ENCODE measurements at places on chromosomes 4 and X. TPM values are rescaled to one million over a fixed set of nuclear protein-coding genes. Genes with fewer than 3 reads are reported as not detected.

DNA sequence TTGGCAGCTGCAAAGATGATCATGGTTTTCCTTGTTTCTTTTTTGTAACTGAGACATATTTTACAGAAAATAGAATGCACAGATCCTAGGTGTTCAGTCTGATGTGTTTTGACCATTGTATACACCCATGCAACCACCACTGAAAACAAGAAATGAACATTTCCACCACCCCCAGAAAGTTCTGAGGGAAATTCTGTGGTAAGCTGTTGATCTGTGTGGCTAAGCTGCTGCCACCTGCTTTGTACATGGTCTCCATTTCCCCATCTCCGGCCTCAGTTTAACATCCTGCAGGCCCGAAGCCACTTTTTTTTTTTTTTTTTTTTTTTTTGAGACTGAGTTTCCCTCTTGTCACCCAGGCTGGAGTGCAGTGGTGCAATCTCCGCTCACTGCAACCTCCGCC, 65.3 kb downstream of the NYX start:
- DNase-seq, result no peak

GRCh38 chr4:77336411-77337142, 179.6 kb downstream of the CCNG2 start:
- no peak for DNase-seq

Gene MSANTD1
- not detected for total RNA-seq

DNA sequence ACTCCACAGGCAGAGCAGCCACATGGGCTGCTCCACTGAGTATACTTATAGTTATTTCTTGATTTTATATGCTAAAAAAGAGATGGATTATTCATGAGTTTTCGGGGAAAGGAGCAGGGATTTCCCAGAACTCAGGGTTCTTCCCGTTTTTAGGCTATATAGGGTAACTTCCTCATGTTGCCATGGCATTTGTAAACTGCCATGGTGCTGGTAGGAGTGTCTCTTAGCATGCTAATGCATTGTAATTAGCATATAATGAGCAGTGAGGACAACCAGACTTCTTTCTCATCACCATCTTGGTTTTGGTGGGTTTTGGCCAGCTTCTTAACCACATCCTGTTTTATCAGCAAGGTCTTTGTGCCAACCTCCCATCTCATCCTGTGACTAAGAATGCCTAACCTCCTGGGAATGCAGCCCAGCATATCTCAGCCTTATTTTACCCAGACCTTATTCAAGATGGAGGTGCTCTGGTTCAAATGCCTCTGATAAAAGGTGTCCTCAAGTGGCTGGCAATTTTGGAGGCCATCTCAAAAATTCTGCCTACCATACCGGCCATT, 213.0 kb upstream of the VEGFC start:
- DNase-seq, result peak; percentile 97

DNA sequence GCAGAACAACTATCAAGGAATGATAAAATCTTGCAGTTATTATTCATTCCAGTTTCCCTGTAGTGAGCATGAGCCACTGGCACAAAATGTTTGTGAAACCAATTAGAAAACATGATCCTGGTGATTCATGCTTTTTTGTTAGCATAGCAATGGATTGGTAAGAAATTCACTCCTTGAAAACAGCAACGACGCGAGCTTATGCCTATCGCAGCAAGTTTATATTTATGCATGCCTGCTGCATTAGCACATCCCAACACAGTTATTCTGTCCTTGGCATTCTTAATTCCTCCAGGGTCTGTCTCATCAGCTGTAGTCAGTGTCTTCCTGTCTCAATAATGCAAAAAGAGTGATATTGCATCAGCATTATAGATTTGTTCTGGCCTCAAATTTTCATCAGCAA, 975.9 kb downstream of the STIM2 start:
- no peak for DNase-seq

DNA sequence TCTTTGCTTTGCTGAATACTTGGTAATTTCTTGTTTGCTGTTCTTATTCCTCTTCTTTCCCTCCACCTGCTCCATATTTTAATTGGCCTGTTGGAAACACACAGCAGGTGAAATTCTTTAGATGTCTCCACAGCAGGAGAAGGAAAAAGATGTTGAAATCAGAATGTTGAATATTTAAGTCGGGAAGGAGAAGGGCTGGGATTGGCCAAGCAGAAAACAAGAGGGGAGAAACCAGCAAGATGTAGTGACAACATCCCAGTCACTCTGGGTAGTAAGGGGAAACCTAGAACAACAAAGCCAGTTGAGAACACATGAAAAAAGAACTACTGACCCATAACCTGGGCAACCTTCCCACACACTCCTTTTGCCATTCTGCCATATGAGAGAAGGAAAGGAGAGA, 37.3 kb upstream of the STAG2 start:
- no peak for DNase-seq

Gene PLK4
- total RNA-seq, result 7.3 TPM

DNA sequence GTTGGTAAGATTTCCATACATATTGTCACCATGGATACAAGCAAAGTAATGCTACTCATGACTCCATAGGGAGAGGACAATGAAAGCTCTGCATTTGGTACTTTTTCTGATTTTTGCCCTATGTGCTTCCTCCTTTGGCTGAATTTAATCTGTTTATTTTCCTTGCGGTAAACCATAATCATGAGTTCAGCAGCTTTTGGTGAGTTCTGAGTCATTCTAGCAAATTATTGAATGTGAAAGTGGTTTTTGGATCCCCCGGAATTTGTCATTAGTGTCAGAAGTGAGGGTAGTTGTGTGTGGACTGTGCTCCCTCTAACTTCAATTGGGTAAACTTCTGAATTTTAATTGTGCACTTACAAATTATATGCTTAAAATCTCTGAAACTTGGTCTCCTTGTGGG, 170.3 kb downstream of the MOSPD2 start:
- no peak for DNase-seq

GRCh38 chrX:13076176-13076961, 31.9 kb upstream of the FAM9C start:
- DNase-seq, result no peak

DNA sequence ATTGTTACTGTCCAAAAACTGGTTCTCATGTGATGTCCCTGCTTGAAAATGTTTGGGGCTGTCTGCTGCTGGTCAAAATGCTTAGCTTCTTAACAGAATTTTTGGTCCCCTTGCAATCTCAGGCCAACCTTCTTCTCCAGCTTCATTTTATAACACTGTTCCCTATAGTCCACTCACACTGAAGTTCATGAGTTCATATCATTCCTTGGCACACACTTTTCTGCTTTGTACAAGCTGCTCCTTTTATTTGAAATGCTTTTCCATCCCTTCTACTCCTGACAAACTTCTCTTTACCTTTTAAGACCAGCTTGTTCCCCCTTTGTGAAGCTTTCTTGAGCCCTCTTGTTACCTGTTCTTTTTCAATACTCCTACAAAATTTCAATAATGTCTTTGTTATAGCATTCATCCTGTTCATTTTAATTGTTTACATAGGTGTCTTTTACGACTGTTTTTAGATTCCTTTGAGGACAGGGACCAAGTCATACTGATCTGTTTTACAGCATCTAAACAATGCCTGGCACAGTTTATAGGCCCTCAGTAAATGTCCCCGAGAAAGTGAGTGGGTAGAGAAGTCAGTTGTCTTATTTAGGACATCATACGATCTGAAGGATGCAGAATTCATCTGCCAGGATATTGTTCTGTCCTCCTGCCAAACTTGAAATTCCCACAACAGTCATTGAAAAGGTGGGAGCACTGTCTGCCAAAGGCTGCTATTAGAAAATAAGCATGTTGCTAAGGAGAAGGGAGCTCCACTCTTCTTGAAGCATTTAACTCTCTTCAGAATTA, 134.4 kb upstream of the BMPR1B start:
- DNase-seq, result no peak

DNA sequence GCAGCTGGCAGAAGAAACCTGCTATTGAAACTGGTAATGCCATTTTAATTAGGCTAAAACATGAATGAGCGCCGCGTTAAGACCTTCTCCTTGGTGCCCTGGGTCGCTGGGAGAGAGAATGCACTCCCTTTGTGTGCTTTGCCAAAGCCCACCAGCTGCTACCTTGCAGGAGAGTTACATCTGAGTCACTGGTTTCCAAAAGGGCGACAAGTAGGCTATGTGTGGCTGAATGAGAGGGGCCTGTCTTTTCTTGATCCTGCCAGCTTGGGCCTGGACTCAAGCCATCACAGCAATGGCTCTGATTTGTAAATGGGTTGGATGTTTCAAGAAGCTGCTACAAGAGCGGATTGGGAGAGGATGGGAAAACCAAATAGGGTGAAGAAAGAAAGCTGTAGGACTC, 81.5 kb downstream of the NHS start:
- DNase-seq, result no peak

All from MG63 (cell line).